ENCODE measurements at places on chromosomes 5 and 9.

GRCh38 chr9:31119890-31120454 lies 1264.5 kb upstream of the ACO1 start:
- DNase-seq: no peak

- no peak for DNase-seq
These were observed 249.7 kb downstream of the ENC1 start for GRCh38 chr5:74390822-74391221.

- DNase-seq: no peak
These were observed 588 bp upstream of the BRINP1 start for GRCh38 chr9:119369680-119370366.

DNA sequence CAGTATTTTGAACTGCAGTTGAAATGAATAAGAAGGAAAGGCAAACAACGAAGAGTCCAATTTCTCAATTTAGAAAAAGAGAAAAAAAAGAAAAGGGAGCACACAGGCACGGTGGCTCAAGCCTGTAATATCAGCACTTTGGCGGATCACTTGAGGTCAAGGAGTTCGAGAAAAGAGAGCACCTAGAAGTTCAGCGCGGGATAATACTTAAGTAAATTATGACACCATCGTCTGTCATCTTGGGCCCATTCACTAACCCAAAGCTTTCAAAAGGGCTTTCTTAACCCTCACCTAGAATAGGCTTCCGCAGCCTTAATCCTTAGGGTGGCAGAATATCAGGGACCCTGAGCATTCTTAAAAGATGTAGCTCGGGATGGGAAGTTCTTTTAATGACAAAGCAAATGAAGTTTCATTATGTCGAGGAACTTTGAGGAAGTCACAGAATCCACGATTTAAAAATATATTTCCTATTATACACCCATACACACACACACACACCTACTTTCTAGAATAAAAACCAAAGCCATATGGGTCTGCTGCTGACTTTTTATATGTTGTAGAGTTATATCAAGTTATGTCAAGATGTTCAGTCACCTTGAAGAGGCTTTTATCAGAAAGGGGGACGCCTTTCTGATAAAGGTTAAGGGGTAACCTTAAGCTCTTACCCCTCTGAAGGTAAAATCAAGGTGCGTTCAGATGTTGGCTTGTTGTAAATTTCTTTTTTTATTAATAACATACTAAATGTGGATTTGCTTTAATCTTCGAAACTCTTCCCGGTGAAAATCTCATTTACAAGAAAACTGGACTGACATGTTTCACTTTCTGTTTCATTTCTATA lies 602 bp upstream of the CD274 start:
- no peak for DNase-seq

DNA sequence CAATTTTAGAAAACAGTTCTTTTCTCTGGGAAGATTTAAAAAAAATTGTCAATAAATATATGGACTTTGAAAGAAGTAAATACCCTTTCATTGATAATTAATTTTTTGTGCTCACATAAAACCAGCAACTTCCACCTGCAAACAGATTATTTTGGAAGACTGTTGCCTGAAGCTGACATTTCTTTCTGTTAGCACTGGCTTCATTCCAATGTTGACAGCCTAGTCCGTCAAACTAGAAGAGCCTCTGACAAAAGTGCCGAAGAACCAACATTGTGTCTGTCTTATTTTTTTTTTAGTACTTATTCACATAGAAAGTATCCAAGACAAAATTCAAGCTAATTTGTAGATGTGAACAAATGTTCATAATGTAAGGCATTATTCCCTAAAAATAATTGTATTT lies 108.6 kb upstream of the TMEM161B start:
- DNase-seq: no peak

DNA sequence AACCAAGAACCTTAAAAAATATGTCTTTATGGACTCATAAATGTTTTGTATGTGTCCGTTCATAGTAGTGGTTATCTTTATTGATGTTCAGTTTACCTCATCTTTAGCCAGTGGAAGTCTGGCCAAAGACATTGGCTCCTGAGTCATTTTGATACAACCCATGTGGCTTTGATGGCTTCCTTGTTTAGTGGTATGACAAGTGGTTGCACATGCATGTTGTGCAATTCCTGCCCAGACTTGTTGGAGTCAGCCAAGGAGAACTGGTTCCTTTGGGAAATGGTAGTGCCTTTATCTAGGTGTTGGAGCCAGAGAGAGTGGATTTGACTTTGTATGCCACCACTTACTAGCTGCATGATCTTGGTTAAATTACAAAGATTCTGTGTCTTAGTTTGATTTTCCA lies 94.3 kb downstream of the RPS23 start:
- no peak for DNase-seq

DNA sequence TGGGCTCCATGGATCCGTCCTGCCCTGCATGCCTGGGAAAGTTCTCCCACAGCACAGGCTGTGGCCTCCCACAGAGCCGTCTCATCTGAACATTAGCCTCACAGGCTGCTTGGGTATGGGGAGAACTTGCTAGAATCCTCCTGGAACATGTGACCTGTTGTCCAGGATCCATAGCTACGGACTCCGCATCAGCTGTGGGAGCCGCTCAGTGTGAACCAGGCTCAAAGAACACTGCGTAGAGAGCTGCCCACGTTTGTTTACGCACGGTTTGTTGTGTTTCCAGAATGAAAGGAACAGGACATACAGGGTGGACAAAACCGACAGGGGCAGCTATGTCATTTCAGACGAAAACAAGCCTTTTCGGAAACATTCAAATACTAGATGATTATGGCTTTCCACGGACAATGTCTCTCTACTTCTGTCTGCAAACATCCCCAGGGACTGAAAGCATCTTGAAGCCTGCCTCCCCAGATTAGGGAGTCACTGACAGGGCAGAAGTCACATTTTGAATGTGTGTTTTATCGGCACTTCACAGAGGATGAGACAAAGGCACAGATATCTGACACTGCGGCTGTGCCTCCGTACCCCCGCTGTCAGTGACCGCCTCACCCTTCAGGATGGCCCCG lies 390.3 kb downstream of the GADD45G start:
- DNase-seq: no peak

DNA sequence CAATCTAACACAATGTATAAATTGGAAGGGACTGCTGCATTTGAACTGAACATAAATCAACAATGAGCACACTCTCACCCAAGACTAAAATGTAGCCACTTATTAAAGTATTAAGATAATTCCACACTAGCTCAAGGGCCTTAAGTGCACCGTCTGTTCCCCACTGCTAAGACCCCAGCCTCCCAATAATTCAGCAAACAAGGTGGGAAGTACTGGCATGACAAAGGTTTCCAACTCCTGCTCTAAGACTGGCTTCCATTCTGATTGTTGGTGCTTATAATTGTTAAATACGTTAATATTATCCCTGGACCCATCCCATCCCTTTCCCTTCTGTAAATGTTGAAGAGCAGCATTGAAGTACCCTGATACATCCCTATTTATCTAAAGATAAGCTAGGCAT lies 636.7 kb downstream of the NR2F1-AS1 start:
- DNase-seq: no peak

DNA sequence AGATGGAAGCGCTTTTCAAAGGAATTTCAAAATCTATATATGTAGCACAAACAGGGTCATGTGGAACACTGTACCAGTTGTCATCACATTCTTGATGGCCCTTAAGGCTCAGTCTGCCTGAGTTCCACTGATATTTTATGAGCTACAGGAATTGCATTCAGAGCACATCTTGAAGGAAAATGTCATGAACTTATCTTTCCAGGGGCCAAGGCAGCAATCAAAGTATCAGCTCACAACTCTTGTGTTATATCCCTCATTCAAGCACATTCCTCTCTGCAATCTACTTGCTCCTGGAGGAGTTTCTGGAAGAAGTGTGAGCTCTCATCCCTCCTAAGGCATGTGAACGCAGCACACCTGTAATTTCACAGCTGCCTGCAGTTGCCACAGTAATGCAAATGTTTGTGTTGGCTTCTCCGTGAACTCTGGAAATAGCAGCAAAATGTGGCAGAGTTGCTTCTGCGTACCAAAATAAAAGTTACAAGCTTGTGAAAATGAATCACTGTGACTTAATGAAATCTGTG lies 89.7 kb upstream of the EQTN start:
- DNase-seq: no peak

- no peak for DNase-seq
These were observed 25.0 kb downstream of the NRG2 start for GRCh38 chr5:140018096-140018481.

- no peak for DNase-seq
These were observed 2.7 kb downstream of the ZNF346 start for GRCh38 chr5:177025101-177025601.

- no peak for DNase-seq
These were observed 4.7 kb upstream of the ZNF131 start for GRCh38 chr5:43115968-43116367.

GRCh38 chr5:58019614-58020013 lies 440.3 kb downstream of the PLK2 start:
- DNase-seq: no peak

GRCh38 chr9:134704498-134704897 lies 62.9 kb downstream of the COL5A1 start:
- DNase-seq: no peak

DNA sequence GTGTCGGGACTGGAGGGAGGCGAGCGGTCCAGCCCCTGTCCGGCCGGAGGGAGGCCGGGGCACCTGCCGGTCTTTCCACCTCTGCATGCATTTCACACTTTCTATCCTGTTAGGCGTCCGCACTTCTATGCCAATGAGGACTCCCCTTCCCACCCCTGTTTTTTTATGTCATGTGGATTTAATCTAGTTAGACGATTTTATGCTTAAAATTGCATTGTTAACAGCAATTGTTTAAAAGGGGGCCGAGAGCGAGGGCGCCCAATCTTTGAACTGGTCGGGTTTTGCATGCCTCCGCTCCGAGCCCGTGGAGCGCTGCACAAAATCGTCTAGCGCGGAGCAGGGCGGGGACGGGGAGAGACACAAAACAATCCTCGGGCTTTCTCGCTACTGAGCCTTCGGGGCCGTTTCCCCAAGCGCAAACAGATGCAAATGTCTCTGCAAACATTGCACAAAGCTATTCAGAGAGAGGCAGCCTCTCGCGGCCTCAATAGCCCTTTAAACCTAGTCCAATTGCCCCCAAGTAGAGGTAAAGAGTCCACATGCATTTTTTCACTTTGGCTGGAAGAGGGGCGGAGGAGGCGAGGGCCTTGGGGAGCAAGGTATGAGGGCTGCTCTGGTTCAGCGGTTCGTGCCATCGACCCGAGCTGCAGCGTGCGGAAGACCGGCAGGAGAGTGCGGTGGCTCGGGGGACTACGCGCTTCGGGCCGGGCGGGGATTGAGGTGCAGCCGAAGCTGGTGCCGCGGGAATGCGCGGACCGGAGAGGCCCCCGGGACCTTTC lies 37.5 kb upstream of the TIFAB start:
- no peak for DNase-seq

Data from suprapubic skin (tissue), 4 donors.